ENCODE measurements at places on chromosomes 7 and 10.

DNA sequence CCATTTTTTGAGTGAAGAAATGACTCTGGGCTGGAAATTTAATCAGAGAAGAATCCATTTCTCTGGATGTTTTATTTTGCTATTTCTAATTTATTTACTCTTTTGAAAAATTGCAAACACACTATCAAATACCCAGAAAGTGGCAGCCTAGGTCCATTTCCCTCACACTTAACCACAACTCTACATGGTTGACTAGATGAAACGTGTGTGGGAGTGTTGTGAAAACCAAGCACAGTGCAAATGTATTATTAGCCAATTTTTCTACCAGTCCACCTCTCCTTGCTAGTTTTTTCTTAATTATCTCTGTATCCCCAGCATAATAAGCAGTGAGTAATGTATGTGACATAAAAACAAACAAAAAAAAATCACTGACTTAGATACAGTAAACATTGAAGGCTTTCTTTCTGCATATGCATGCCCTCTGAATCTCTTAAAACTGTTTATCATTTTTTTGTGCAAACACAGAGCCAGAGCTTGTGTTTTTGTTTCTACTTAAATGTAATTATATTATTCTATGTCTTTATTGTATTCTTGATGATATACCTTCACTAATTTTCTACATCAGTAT, 30.9 kb downstream of the SCIN start:
- no peak for DNase-seq
- no peak overlapping the region for H3K4me3 ChIP-seq
- H3K27ac ChIP-seq = no peak overlapping the region
- H3K27me3 ChIP-seq = no peaks in the 10 kb centered on the region
- no peaks in the 10 kb centered on the region for H3K4me1 ChIP-seq

DNA sequence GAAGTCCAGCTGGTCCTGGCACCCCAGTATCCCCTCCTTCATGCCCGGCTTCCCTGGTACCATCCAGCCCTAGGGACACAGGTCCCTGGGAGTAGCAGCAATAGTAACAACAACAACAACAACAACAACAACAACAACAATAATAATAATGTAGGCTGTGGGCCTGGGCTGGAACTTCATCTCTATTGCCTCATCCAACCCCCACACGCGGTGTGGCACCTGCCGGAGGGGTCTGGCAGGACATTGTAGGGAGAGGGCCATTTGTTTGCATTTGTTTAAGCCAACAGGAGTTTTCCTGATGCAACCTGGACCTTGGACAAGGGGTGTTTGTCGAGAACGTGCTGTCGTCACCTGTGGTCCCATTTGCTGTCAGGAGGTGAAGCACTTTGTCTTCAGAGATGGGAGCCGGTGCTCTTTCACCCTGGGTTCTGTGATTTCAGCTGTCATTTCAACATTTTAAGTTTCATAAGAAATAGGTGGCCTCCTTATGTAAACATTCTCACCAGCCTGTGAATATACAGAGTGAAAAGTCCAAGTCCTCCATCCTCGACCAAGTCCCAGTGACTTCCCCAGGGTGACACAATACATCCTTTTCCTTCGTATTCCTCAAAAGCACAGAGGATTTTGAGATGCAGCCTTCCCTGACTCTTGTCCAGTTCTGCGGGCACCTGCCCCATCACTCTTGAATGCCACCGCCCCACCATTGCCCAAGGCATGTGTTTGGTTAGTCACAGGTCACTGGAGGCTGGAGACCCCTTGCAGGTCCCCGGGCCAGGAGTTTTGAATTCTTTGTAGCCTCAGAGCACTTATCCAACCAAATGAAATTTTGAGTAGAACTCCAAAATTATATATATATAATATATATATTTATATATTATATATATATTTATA, 9.2 kb downstream of the LHPP start:
- no peaks in the 10 kb centered on the region for H3K27me3 ChIP-seq
- H3K36me3 ChIP-seq = peaks cover 13% of the 10 kb centered on the region
- peaks cover 12% of the 10 kb centered on the region for H3K4me1 ChIP-seq
- no peak for DNase-seq
- no peak overlapping the region for H3K27ac ChIP-seq
- no peak overlapping the region for H3K4me3 ChIP-seq

GRCh38 chr7:44156453-44157010, 15.4 kb upstream of the MYL7 start:
- no peaks in the 10 kb centered on the region for H3K36me3 ChIP-seq
- H3K4me3 ChIP-seq = no peak overlapping the region
- H3K27ac ChIP-seq = no peak overlapping the region
- no peaks in the 10 kb centered on the region for H3K27me3 ChIP-seq
- peak; percentile 6 for DNase-seq

- no peak for DNase-seq
- no peaks in the 10 kb centered on the region for H3K4me1 ChIP-seq
- no peak overlapping the region for H3K27ac ChIP-seq
Measured at GRCh38 chr7:139587535-139587934, 64.0 kb downstream of the CLEC2L start.

DNA sequence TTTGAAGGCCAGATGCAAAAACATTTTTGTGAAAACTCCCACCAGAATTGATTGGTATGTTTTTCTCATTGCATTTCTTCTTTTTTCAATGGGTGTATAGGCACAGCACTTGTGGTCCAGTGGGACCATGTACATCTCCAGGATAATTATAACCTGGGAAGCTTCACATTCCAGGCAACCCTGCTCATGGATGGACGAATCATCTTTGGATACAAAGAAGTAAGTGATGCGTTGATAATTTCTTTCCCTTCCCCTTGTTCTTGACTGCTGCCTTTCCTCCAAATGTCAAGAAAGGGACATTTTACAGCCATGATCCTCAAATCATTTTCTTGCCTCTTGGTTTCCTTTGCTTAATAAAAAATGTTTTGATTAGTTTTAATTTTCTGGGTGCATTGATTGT, 331.5 kb downstream of the PLXDC2 start:
- H3K27me3 ChIP-seq = no peaks in the 10 kb centered on the region
- H3K27ac ChIP-seq = no peak overlapping the region
- H3K4me1 ChIP-seq = no peaks in the 10 kb centered on the region
- DNase-seq = no peak

Measured in activated B cell treated with CpG ODN at 0.5 μM for 24 hours (primary cell).